ENCODE measurements at places on chromosomes 16 and 17.

DNA sequence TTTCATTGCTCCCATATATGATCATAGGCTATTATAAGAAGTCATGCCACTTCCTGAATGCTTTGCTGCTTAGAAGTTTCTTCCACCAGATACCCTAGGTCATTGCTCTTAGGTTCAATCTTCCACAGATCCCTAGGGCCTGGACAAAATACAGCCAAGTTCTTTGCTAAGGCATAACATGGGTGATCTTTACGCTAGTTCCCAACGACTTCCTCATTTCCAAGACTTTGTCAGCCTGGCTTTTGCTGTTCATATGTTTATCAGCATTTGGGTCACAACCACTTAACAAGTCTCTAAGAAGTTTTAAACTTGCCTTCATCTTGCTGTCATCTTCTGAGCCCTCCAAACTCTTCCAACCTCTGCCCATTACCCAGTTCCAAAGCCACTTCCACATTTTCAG lies 20.1 kb upstream of the DLX3 start:
- no peak for DNase-seq

DNA sequence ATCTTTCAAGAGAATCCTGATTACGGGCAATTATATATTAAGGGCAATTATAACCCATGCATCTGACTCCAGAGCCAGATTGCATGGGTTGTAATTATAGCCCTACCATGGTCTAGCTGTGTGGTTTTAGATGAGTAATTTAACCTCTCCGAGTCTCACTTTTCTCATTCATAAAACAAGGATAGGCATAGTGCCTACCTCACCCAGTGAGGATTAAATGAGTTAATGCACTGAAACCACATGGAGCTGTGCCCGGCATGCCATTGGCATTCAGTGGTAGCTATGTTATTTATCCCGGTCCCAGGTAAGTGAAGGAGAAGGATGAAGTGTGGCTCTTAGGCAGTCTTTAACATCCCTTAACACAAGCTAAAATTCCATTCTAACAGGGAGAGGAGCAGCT lies 6.3 kb downstream of the SNX20 start:
- DNase-seq = no peak

GRCh38 chr16:16045296-16045695 lies 95.9 kb downstream of the ABCC1 start:
- no peak for DNase-seq

DNA sequence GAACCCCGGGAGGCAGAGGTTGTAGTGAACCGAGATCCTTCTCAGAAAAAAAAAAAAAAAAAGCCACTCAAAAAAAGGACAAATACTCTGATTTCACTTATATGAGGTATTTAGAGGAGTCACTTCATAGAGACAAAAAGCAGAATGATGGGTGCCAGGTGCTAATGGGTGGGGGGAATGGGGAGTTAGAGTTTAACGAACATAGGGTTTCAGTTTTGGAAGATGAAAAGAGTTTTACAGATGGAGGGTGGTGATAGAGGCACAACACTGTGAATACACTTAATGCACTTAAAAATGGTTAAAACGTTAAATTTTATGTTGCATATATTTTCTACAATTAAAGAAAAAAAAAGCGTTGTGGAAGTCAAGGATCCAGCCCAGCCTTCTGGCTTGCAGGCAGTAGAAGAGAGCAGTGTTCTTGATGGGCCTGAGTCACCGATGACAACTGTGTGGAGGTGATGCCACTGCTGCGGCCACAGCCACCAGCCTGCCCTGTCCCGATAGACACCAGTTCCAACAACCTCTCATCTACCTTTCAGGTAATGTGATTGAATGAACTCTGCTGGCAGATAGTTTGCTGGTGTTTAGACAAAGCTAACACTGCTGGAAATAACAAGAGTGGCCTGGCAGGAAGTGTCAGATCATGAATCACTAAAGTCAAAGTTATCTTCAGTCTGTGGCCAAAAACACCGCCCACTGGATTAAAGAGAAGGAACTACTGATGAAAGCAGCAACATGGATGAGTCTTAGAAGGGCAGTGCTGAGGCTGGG lies 49.9 kb upstream of the COX10 start:
- DNase-seq = no peak

- DNase-seq = no peak
Observed at GRCh38 chr16:17259751-17260270, 210.9 kb downstream of the XYLT1 start.

GRCh38 chr16:78659668-78660217 lies 560.3 kb downstream of the WWOX start:
- no peak for DNase-seq
